ENCODE measurements at places on chromosomes 5 and 9. TPM values are rescaled to one million over a fixed set of nuclear protein-coding genes. Genes with fewer than 3 reads are reported as not detected.

Gene FAM200C
- 15.3 TPM for polyA plus RNA-seq

Gene AK6
- 102 TPM for polyA plus RNA-seq

Gene SCGB3A1
- polyA plus RNA-seq = 0.78 TPM

Gene NUTM2F
- not detected for polyA plus RNA-seq

Gene INSL6
- polyA plus RNA-seq = 0.24 TPM

Gene DPM2
- 33.3 TPM for polyA plus RNA-seq

Gene NUP155
- 26.5 TPM for polyA plus RNA-seq

DNA sequence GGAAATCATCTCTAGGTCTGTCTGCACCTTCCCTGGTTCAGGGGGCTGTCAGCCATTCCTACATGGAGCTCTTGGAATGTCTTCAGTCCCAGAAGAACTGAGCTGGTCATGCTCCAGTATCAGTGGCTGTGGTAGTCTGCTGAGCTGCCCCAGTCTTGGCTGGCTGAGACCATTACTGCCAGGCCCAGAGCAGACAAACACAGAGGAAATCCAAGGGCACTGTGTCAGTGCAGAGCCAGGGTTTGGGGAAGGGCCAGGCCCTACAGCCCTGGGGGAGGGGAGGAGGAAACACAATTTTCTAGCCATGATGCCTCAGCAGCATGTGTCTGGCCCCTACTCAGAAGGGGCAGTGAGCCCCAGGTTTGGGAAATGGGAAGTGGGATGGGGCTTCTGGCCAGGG is 58.4 kb downstream of the ARHGEF37 start:
- no peak for DNase-seq

DNA sequence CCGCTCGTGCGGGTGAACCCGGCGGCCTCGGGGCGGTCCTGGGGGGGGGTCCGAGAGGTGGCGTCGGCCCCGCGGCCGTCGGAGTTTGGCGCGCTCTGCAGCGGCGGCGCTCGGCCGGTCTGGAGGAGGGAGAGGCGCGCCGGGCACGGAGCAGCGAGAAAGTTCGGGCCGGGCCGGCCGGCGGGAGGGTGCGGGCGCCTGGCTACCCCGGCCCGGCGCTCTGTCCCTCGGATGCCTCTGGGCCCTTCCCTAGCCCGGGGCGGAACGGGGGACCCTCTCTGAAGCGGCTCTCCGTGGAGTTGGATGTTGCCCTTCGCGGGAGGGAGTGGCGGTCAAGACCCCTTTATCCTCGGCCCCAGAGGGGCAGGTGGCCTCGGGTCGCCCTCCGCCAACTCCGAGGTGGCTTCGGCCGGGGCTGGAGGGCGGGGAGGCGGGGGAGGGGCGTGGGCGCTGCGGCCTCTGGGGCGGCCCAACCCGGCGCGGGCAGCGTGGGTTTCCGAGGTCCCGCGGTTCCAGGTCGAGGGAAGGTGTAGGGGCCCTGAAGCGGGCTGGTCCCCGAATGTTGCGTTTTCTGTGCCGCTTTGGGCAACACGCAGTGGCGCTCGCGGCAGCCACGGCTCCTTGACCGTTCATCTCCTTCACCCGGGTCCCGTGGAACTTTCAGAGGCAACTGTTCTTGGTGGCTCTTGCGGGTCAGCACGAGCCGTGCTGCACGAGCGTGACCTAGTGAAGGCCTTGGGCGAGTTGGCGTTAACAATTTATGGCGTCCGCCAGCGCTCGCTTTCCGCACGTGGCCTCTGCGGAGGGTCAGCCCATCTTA is 290.5 kb downstream of the DOCK8 start:
- no peak for DNase-seq

DNA sequence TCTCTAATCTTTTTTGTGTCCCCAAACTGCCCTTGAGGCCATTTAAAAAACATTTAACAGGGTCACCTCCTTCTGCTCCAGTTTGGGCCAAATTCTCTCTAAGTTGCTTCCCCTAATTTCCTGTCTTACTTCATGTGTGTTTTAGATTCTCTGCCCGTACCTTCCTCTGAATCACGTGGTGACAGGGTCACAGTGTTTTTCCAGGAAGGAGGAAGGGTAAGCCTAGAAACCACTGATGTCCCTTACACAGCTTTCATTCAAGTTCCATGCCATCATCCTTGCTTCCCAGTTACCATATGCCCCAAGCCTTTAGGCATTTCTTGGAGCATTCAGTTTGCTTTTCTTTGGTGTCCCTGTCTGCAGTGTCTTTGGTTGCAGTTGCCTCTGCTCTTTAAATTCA is 42.4 kb upstream of the MACIR start:
- no peak for DNase-seq

DNA sequence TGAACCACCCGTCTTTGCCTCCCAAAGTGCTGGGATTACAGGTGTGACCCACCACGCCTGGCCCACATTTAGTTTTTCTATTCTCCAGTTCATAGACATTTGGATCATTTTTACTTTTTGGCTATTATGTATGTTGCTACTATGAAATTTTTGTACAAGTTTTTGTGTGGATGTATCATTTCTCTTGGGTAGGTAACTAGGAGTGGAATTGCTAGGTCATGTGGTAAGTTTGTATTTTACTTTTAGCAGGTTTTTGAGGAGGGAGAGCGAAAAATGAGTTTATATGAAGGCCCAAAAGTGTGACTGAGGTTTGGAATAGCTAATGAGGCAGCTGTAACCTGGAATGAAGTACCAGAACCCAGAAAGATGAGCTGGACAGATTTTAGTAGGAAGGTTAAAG is 35.2 kb downstream of the ARHGAP26 start:
- DNase-seq = no peak

DNA sequence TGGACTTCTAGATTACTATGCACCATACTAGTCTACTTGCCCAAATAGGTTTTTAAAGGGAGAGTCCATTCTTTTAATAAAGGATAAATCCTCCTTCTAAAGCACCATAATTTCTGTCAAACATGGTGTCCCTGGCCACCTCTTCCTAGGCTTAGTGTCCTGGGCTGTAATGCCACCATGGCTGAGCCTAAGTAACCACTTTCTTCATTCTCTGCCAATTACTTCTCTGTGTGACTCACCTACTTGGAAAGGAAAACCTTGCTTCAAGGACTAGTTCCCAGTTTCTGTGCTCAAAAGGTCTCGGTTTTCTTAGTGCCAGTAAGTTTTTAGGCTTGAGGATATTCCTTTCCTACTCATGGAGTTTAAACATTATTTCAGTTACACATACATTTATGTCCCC is 273.4 kb downstream of the DENND1A start:
- DNase-seq = no peak

DNA sequence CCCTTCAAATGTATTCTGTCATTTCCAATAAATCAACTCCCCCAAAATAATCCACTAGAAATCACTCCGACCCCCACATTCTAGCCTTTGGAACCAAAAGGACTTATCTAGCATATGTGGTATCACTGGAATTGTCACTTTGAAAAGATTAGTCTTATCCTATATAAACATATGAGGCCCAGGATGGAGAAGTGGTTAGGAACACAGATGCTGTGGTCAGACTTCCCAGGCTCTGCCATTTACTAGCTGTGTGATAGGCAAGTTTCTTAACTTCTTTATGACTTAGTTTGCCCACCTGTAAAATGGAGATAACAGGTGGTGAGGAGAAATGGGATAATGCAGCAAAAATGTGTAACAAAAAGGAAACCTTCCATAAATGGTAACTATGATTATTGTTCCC is 62.0 kb upstream of the GLRX start:
- DNase-seq = no peak

GRCh38 chr5:142915813-142916424 is 145.7 kb downstream of the ARHGAP26 start:
- DNase-seq = no peak

GRCh38 chr5:139636975-139637408 is 11.2 kb upstream of the CXXC5 start:
- no peak for DNase-seq

- DNase-seq = no peak
Observed at GRCh38 chr9:96062031-96062430, 186.5 kb downstream of the ERCC6L2 start.

GRCh38 chr5:40547557-40547956 is 132.2 kb upstream of the PTGER4 start:
- no peak for DNase-seq

DNA sequence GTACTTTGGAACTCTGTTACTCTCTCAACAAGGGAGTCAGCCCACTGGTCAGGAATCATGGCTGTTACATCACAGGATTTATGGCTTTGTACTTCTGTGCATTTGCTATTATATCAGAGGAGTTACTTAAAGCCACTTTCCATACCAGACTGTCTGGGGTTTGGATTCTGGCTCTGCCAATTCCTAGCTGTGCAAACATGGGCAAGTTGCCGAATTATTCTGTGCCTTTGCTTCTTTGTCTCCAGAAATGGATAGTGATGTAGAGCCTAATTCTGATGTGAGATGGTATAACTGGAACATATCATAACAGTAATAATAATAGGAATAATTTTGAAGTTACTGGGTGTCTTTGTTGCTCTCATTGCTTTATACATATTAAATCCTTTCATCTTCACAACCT is 1047.3 kb upstream of the SEMA6A start:
- DNase-seq = no peak

DNA sequence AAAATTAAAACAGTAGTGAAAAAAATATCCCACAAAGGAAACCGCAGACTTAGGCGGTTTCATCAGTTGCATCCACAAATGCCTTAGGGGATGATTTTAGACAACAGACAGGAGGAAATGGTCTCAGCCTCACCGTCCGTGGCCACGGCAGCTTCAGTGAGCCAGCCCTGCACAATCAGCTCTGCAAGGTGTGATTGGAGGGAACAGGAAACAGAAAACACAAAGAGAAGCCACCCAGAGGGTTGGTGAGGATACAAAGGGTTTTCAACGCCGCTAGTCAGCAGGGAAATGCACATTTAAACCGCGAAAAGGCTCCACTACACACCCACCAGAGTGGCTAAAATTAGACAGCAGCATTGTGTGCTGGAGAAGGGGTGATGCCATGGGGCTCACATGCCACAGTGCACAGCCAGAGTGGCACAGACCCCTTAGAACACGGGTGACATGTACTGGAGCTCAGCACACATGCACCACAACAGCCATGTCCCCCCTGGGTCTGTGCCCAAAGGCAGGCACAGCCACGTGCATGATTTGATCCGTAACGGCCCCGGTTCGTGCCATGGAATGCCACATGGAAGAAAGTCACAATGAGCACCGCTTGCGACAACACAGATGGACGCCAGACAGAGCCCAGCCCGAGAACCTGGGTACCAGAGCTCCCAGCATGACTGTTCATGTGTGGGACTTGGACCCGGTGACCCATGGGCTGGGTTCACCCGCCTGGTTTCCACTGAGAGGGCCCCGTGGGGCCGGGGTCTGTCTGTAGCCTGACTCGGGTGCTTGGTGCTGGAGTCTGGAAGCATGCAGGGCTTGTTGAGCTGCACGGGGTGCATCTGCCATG is 18.3 kb upstream of the TERT start:
- no peak for DNase-seq

- no peak for DNase-seq
Observed at GRCh38 chr5:78699552-78700153, 51.1 kb upstream of the LHFPL2 start.

DNA sequence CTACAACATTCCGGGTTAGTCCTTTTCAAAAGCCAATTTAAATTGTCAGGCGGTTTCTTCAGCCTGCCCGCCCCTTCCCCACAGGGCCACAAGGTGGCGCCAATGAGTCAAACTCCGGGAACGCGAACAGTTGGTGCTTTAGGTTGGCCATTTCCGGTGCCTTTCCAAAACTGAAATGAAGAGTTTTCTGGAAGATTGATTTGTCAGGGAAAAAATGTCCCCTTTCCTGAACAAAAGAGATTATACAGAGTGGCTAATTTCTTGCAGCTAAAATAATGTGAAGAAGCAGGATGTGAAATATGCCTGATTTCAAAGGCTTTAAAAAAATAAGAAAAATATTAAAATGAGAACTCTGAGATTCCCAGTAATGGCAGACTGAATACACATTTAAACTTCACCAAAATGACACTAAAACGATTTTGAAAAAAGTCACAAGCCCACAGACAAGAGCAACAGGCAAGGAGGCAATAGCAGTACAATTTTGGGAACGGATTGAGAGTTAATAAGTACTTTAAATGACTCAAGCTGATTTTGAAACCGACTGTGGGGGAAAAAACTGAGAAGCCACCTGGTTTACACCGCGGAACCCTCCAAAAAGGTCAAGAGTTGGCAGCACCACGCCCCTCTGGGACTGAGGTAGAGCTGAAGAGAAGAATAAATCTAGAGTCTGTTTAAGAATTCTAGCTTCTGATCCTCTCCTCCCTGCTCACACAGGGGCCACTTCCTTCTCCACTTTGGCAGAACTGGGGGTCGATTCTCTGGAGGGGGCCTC is 45.7 kb downstream of the SLC46A2 start:
- DNase-seq = peak; percentile 47

DNA sequence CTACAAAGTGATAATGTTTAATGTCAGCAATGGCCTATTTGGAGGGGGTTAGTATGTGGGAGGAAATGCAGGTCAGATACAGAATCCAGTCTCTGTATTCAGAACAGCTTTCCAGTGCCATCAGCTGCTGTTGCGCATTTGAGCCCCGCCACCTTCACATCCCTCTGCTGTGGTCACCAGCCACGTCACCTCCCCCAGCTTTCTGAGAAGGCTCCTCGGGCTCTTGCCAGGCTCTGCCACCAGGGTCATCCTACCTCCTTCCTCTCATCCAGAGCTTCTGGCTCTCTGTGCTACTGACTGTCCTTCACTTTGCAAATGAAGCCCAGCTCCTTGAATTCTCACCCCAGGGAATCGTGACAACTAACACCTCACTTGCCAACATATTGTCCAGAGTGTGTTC is 138.8 kb downstream of the PIK3R1 start:
- DNase-seq = no peak

DNA sequence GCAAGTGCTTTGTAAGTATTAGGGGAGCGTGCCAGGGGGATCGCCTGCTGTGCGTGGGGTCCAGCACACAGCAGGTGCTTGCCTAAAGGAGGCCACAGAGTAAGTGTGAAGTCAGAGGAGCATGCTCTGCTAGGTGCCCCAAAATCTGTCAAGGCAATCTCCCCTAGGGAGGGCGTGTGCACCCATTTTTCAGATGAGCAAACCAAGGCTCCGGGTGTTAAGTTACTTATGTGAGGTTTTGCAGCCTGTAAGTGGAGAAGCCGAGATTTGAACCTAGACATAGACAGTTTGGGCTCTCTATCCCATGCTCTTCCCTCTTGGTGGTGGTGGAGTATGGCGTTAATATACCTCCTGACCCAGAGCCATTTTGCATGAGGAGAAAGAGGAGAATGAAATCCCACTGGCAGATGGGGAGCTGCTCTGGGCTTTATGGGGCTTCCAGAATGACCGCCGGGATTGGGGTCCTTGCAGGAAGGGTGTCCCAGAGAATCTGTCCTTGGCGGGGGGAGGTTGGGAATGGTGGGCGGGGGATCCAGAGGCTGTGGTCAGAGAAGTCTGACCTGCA is 14.1 kb downstream of the NDST1 start:
- no peak for DNase-seq

DNA sequence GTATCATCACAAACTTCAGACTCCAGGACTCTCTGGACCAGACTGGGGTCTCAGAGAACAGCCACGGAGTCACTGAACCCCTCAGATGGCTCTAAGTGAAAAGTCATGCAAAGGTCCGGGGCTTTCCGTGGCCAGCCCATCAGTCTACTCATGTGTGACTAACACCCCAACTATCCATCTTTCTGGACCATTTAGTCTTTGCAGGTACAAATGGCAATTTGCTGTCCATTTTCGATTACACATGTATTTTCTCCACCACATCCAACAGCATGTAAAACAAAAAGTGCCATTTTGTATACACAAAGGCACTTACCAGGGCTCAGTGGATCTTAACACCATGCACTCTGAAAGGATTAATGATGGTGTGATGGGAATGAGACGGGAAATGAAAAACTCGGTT is 387.7 kb downstream of the BNC2 start:
- no peak for DNase-seq

Measured in right renal cortex interstitium (tissue), 3 donors.